ENCODE measurements at places on chromosomes 11 and 22.

GRCh38 chr11:32396991-32397390 is 38.3 kb downstream of the WT1 start:
- peaks cover 6% of the 10 kb centered on the region for H3K4me1 ChIP-seq
- no peak for DNase-seq
- H3K27ac ChIP-seq = no peak overlapping the region
- H3K27me3 ChIP-seq = no peaks in the 10 kb centered on the region
- no peak overlapping the region for H3K4me3 ChIP-seq

DNA sequence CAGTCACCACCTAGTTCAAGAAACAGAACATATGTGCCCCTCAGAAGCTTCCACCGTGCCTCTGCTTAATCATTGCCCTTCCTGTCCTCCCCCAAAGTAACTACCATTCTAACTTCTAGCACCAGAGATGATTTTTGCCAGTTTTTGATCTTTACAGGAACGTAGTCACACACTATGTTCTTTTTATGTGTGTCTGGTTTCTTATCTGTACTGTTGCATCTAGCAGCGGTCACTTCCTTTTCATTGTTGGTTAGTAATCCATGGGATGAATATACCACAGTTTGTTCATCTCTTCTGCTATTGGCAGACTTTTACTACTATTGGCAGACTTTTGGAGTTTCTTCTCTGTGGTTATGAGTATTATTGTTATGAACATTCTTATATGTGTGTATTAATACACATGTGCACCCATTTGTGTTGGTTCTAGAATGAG is 34.6 kb downstream of the SPECC1L start:
- H3K27me3 ChIP-seq = no peaks in the 10 kb centered on the region
- no peak for DNase-seq
- no peaks in the 10 kb centered on the region for H3K4me1 ChIP-seq
- H3K4me3 ChIP-seq = no peak overlapping the region
- H3K27ac ChIP-seq = no peak overlapping the region

GRCh38 chr11:67745181-67745726 is 70.8 kb upstream of the ALDH3B2 start:
- no peak overlapping the region for H3K27ac ChIP-seq
- H3K36me3 ChIP-seq = no peaks in the 10 kb centered on the region
- H3K27me3 ChIP-seq = no peaks in the 10 kb centered on the region
- H3K4me1 ChIP-seq = no peaks in the 10 kb centered on the region
- no peak overlapping the region for H3K4me3 ChIP-seq
- DNase-seq = no peak

- H3K4me3 ChIP-seq = no peak overlapping the region
- H3K27ac ChIP-seq = no peak overlapping the region
- no peaks in the 10 kb centered on the region for H3K27me3 ChIP-seq
Observed at GRCh38 chr11:12518606-12519385, 141.4 kb downstream of the PARVA start.

DNA sequence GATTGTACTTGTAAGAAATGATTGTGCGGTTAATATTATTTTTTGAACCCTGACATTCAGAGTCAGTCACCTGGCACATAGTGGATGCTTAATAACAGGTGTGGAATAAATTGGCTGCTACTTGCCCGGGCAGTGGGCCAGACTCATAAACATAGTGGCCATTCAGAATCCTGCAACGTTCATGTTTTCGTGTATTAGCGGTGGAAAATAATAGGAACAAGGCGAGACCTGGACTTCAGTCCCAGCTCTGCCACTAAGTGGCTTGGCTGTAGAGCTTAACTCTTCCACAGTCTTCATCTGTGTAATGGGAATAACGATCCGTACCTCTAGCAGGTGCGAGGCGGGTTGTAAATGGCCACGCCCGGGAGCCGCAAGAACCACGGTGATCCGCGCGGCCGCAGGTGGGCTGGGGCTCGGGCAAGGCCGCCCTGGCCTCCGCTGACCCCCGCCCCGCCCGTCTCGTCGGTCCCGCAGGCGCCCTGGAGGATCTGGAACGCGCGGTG is 761 bp upstream of the TMEM25 start:
- H3K4me3 ChIP-seq = peak overlapping the region; percentile 99
- H3K27me3 ChIP-seq = peaks cover 6% of the 10 kb centered on the region
- H3K27ac ChIP-seq = no peak overlapping the region
- DNase-seq = no peak
- no peaks in the 10 kb centered on the region for H3K36me3 ChIP-seq

DNA sequence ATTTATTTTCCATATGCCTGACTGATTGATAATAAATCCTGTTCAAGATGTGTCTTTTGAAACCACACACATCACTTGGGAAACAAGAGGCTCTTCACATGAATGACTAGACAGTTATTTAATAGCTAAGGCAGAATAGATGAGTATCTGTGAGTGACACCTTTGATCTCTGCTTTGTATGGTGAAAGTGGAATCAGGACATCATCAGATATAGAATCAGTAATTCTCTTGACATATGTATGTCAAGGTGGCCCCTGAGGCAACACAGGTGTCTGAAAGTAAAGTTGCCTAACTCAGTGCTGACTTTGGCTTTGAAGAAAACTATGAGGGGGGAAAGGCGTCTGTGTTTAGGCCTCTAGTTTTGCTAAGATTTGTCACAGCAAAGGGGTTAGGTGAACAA is 11.5 kb upstream of the CASP4 start:
- H3K4me3 ChIP-seq = no peak overlapping the region
- no peaks in the 10 kb centered on the region for H3K27me3 ChIP-seq
- DNase-seq = no peak
- no peaks in the 10 kb centered on the region for H3K36me3 ChIP-seq
- H3K4me1 ChIP-seq = no peaks in the 10 kb centered on the region

GRCh38 chr11:10898003-10898762 is 40.3 kb upstream of the ZBED5 start:
- no peaks in the 10 kb centered on the region for H3K27me3 ChIP-seq
- H3K4me3 ChIP-seq = no peak overlapping the region
- H3K27ac ChIP-seq = no peak overlapping the region

- no peaks in the 10 kb centered on the region for H3K4me1 ChIP-seq
- H3K4me3 ChIP-seq = no peak overlapping the region
- H3K36me3 ChIP-seq = no peaks in the 10 kb centered on the region
- H3K27ac ChIP-seq = no peak overlapping the region
- peak; percentile 23 for DNase-seq
- no peaks in the 10 kb centered on the region for H3K27me3 ChIP-seq
Observed at GRCh38 chr11:128146926-128147605, 440.3 kb downstream of the ETS1 start.

- H3K27me3 ChIP-seq = no peaks in the 10 kb centered on the region
- H3K27ac ChIP-seq = no peak overlapping the region
- no peak for DNase-seq
- H3K4me1 ChIP-seq = peaks cover 52% of the 10 kb centered on the region
- no peak overlapping the region for H3K4me3 ChIP-seq
Observed at GRCh38 chr11:87035976-87036583, 1.7 kb upstream of the TMEM135 start.

DNA sequence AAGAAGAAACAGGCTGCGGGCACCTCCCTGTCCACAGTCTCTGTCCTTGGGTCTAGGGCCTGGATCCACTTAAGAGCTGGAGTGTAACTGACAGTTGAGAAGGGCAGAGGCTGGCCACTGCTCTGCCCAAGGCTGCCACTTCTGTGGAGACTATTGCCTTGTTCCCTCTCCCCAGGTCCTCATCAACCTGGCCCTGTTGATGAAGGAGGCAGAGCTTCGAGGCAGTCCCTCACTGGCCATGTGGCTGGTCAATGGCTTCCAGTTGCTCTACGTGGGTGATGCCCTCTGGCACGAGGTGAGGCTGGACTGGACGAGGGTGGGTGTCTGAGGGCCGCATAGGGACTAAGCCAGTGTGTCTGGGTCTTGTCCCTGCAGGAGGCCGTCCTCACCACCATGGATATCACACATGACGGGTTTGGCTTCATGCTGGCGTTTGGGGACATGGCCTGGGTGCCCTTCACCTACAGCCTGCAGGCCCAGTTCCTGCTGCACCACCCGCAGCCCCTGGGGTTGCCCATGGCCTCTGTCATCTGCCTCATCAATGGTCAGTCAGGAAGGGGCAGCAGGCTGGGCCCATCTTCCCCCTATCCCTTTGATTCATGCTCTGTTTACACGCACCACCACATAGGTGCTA is 2.8 kb downstream of the ZNHIT2 start:
- no peak for DNase-seq
- no peak overlapping the region for H3K4me3 ChIP-seq
- no peak overlapping the region for H3K27ac ChIP-seq
- H3K27me3 ChIP-seq = no peaks in the 10 kb centered on the region

DNA sequence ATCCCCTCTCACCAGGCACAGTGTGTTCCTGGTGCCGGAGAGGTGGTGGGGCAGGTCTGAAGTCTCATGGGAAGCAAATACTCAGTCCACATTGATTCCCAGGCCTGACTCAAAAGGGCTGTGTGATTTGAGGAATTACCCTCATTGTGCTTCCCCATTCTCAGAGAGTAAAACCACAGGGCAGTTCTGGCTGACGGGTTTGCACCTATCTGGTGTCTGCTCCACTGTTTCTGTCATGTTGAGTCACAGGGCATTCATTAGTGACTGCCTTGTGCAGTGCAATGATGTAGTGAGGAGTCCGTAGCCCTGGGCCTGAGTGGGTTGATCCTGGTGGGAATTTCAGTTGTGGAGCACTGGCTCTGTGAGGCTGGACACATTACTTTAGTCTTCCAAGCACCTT is 85.2 kb upstream of the ARHGAP20 start:
- no peak overlapping the region for H3K27ac ChIP-seq
- no peaks in the 10 kb centered on the region for H3K4me1 ChIP-seq
- no peaks in the 10 kb centered on the region for H3K27me3 ChIP-seq
- no peak for DNase-seq
- no peaks in the 10 kb centered on the region for H3K36me3 ChIP-seq
- H3K4me3 ChIP-seq = no peak overlapping the region

Measured in GM23338 (cell line).